ENCODE measurements at places on chromosomes 11 and 22.

DNA sequence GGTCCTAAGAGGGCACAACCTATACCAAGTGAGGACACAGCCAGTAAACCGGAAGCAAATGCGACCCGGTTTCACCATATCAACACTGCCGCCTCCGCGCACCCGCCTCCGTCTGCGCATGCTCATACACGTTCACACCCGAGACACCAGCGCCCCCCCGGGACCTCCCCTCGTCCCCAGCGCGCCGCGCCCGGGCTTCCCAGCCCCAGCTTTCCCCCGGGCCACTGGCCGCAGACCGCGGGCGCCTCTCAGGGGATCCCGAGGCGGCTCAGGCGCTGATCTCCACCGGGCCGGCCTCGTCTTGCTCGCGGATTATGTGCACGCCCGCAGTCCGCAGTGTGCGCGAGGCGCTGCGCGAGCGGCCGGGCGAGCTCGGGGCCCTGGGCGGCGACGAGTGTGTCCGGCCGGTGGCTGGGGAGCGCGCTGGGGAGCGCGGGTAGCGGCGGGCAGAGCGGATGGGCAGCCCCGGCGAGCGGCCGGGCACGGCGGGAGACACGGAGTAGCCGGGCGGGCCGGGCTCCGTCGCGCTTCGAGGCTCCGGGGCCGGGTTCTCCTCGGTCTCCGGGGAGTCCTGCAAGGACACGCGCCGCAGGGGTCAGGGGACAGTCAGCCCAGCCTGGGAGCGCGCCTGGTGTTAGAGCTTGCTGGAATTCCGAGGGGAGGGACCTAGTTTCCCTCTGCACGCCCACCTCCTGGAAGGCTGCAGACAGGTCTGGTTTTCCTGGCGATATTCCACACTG, 2.0 kb downstream of the HEPN1 start:
- DNase-seq: no peak

GRCh38 chr22:45008751-45009605, 827 bp downstream of the PHF21B start:
- DNase-seq: no peak

GRCh38 chr11:69357458-69358397, 63.8 kb downstream of the MYEOV start:
- DNase-seq: no peak

DNA sequence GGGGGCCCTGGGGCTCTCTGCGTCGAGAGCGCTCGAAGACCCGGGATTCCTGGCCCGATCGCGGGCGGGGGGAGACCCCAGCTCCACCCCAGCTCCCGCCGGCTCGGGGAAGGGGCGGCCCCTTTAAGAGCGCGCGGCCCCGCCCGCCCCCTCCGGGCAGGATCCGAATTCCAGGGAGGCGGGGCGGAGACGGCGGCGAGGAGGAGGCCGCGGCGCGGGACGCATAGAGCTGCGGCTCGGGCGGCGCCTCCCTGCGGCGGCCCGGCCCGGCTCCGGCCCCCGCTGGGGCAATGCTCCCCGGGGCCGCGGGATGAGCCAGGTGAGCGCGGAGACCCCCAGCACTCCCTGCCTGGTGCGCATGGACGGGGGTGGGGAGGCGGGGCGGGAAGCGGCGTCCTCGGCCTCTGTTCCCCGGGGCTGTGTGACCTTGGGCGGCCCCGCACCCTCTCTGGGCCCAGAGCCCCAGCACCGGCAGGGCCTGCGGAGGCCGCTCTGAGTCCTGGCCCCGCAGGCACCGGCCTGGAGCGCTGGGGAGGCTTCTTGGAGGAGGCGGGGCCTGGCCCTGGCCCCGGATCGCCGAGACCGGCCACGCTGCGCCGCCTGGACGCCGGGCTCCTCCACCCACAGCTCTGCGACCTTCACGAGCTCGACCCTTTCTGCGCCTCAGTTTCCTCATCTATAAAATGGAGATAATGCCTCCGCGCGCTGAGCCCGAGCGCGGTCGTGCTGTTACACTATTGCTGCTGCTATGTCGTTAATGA, 565 bp downstream of the GAS2L1 start:
- no peak for DNase-seq

GRCh38 chr11:64443001-64443400, 84.0 kb downstream of the RPS6KA4 start:
- DNase-seq: no peak

- no peak for DNase-seq
Measured at GRCh38 chr11:11207428-11207827, 145.6 kb downstream of the CSNK2A3 start.

GRCh38 chr22:17969701-17970113, 54.7 kb downstream of the MICAL3 start:
- DNase-seq: no peak

Data from NCI-H187 treated with DMSO at 0.1 percent for 48 hours (cell line).